ENCODE measurements at places on chromosomes 2 and 18. TPM values are rescaled to one million over a fixed set of nuclear protein-coding genes. Genes with fewer than 3 reads are reported as not detected.

SAG gene
- not detected for polyA plus RNA-seq

ANKRD23 gene
- 4.4 TPM for polyA plus RNA-seq

DNA sequence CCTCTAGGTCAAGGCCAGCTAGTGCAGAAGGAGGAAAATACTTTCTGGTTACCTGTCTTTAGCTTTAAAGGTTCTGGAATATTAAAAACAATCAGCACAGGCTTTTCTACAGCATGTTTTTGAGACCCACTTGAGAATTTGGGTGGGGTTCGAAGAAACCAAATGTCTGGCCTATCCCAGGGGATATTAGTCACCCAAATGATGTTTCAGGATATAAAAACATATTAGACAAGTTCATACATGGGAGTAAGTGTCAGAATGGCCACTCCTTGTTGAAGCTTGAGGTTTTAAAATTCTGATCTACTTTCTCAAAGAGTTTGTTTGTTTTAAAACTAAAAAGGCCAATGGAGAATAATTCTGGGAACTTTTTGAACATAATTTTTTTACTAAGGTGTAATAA lies 158.6 kb upstream of the DLX2 start:
- H3K4me1 ChIP-seq, result no peaks in the 10 kb centered on the region
- no peak overlapping the region for H3K27ac ChIP-seq
- no peak for DNase-seq
- H3K36me3 ChIP-seq, result no peaks in the 10 kb centered on the region

GRCh38 chr18:60019463-60019840 lies 119.7 kb downstream of the PMAIP1 start:
- DNase-seq, result no peak
- no peaks in the 10 kb centered on the region for H3K4me1 ChIP-seq
- H3K27ac ChIP-seq, result no peak overlapping the region
- no peaks in the 10 kb centered on the region for H3K27me3 ChIP-seq

DNA sequence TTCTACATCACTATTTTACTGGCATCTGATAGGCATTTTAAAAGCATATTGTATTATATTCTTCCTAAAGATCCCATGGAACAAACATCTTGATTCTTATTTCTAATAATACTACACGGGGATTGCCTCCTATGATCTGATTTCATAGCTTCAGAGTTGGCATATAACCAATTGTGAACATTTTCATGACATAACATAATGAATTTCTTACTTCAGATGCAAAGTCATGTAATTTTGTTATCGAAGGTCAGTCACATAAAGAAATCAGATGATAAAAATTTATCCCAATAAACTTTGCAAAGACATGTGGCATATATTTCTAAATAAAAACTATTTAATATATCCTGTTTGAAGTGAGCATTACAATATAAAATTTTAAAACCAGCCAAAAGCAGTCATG lies 93.3 kb downstream of the COL5A2 start:
- H3K36me3 ChIP-seq, result no peaks in the 10 kb centered on the region
- DNase-seq, result no peak
- H3K4me1 ChIP-seq, result peaks cover 20% of the 10 kb centered on the region
- H3K27ac ChIP-seq, result no peak overlapping the region
- H3K4me3 ChIP-seq, result no peak overlapping the region
- no peaks in the 10 kb centered on the region for H3K27me3 ChIP-seq

GRCh38 chr2:64615192-64615763 lies 38.4 kb downstream of the SERTAD2 start:
- H3K4me1 ChIP-seq, result peaks cover 11% of the 10 kb centered on the region
- no peaks in the 10 kb centered on the region for H3K27me3 ChIP-seq
- H3K36me3 ChIP-seq, result no peaks in the 10 kb centered on the region
- no peak for DNase-seq
- no peak overlapping the region for H3K4me3 ChIP-seq

DNA sequence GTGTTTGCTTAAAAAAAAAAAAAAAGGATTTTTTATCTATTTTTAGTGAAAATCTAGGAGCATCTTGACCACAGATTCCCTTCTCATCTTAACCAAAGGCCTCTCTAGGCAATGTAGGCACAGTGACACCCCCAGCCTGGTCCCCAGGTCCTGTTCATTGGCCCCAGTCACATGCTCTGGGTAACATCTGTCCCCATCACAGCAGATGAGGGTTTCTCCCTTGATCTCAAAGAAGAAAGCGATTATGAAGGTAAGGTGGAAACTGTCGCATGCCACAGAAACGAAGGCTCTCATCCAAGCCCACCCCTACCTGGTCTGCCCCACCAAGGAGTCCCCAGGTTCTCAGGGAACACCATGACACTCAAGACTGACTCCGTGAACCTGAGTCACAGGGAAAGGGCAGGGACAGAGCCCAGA lies 4.7 kb downstream of the HS6ST1 start:
- H3K27me3 ChIP-seq, result no peaks in the 10 kb centered on the region
- H3K4me1 ChIP-seq, result peaks cover 45% of the 10 kb centered on the region
- H3K36me3 ChIP-seq, result no peaks in the 10 kb centered on the region
- no peak overlapping the region for H3K4me3 ChIP-seq
- no peak for DNase-seq

DNA sequence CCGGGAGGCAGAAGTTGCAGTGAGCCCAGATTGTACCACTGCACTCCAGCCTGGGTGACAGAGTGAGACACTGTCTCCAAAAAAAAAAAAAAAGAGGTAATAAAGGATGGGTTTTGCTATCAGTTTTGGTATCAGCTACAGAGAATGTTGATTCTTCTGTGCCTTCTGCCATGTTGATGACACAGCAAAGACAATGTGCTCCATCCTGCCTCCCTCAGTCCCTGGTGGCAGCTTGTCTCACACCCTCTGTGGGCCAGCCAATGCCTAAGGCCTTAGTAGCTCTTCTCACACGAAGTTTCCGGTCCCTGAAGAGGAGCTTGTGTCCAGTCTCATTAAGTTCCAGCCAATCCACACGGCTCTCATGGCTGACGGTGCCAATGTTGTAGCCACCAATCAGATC lies 17.6 kb downstream of the IFT172 start:
- DNase-seq, result no peak
- no peaks in the 10 kb centered on the region for H3K36me3 ChIP-seq
- H3K27ac ChIP-seq, result no peak overlapping the region
- H3K4me1 ChIP-seq, result no peaks in the 10 kb centered on the region
- no peak overlapping the region for H3K4me3 ChIP-seq

DNA sequence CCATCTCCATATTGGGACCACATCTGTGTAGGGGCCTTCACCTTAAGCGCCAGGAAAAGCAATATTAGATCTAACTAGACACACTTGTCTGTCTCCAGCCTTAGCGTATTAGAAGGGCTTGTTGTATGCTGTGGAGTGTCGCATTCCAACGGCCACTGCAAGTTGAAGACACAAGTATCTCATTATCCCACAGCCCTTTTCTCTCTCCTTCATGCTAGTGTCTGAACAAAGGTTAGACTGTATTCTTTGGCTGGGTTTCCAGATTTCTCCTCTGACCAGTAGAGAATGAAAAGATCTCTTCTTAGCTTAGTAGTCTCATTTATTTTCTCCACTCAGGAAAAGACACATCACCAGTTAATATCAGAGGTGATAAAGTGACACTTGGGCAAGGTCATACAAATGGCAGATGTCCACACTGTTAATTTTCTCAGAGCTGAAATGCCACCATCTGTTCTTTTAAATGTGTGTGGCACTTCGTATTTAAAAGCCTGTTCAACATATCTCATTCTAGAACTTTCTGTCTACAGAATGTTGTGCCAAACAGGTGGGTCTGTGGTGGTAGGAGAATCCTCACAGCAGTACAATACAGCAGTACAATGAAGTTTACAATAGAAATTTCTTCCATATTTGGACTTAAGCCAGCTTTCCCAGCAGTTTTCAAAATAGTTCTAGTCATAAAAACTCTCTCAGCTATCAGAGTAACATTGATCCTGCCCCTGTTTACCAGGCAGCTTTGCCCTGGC lies 94.0 kb upstream of the ITGA6 start:
- H3K27me3 ChIP-seq, result no peaks in the 10 kb centered on the region
- DNase-seq, result no peak
- H3K27ac ChIP-seq, result no peak overlapping the region
- H3K4me3 ChIP-seq, result no peak overlapping the region

GRCh38 chr2:74138600-74139323 lies 8.9 kb downstream of the BOLA3 start:
- H3K4me1 ChIP-seq, result no peaks in the 10 kb centered on the region
- H3K27ac ChIP-seq, result no peak overlapping the region
- no peak overlapping the region for H3K4me3 ChIP-seq

DNA sequence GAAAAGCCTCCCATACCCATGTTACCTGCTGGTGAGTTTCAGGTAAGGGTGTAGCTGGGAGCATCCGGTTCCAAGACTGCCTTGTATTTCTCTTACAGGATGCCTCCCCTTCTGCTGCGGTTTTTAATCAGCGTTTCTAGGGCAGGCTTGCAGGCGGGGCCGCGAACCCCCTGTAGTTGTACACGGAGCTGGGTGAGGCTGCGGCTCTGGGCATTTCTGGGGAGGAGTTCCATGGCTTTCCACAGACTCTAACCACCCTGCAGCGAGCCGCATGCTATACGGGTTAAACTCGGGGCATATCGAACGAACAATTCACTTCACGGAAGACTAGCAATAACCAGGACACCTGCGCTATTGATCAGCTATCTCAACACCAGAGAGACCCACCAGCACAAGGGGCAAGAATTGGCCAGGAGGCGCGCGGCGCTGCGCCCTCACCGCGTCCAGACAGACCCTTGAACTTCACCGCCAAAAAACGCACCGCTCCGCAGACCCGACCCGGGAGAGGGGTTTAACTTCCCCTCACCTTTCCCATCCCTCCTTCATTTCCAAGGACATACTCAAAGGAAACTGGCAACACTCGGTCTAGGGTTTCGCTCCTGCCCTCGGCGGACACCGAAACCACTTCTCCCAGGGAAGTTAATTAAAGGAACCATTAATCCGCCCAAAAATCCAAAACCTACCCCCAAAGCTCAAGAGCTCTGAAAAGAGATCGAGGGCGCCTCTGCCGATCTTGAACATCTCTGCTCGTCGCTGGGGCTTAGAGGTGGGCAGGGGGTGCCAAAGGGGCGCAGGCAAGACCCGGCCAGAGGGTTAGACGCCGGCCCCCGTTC lies 909 bp downstream of the TGFA start:
- peaks cover 22% of the 10 kb centered on the region for H3K4me1 ChIP-seq
- DNase-seq, result no peak
- peak overlapping the region; percentile 89 for H3K27ac ChIP-seq
- no peaks in the 10 kb centered on the region for H3K36me3 ChIP-seq
- peak overlapping the region; percentile 82 for H3K4me3 ChIP-seq

DNA sequence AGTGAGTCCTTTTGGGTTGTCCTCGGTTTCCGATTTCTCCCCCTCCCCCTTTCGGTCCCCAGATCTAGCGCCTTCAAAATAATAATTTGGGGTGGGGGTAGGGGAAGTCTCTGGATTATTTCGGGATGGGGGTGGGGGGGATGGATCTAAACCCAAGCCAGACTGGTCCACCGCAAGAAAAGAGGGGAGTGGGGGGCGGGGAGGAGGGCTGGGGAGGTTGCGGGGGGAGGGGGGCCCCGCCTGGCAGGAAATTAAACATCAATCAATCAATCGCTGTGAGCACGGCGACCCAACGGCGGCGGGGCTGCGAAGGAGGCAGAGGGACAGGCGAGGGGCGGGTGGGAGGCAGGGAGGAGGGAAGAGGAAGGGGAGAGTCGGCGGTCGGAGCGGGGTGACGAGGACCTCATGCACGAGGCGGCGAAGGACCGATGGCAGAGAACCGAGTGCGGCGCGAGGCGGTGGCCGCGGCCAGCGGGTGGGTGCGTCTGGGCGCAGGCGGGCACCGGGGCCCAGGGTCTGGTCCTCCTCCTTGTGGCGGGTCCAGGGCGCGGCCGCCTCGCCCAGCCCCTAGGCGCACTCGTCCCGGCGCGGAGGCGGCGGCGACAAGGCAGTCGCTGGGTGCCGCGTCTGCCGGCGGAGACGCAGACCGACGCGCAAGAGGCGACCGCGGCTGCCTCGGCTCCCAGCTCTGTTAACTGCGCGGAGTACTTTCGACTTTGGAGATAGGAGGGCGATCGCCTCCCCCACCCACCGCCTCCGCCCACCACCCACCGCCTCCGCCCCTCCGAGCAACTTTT lies 468 bp upstream of the SATB2 start:
- H3K36me3 ChIP-seq, result no peaks in the 10 kb centered on the region
- peak overlapping the region; percentile 58 for H3K4me3 ChIP-seq
- H3K27ac ChIP-seq, result peak overlapping the region; percentile 75
- peak; percentile 69 for DNase-seq

GRCh38 chr2:52135235-52135634 lies 1103.3 kb upstream of the NRXN1 start:
- no peaks in the 10 kb centered on the region for H3K36me3 ChIP-seq
- no peaks in the 10 kb centered on the region for H3K27me3 ChIP-seq
- no peaks in the 10 kb centered on the region for H3K4me1 ChIP-seq
- DNase-seq, result no peak

DNA sequence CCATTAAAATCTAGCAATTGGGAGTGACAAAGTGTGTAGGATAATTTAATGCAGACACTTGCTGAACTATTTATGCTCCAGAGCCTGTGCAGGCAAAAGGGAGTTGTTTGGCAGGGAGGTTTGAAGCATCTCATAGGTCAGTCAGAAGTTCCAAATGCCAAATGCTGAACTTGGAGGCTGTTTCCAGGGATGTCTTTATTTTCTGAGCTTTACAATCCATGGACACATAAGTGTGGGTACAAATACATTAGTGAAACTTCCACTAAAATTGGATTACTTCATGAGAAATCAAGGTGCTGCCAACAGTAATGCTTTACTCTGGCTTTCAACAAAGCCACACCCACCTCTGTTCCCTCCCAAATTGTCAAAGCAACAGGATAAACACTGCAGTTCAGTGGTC lies 422.1 kb upstream of the SETBP1 start:
- H3K4me1 ChIP-seq, result no peaks in the 10 kb centered on the region
- DNase-seq, result no peak
- no peak overlapping the region for H3K27ac ChIP-seq
- H3K36me3 ChIP-seq, result no peaks in the 10 kb centered on the region
- H3K4me3 ChIP-seq, result no peak overlapping the region

- H3K27me3 ChIP-seq, result no peaks in the 10 kb centered on the region
- DNase-seq, result no peak
- H3K4me3 ChIP-seq, result no peak overlapping the region
- H3K4me1 ChIP-seq, result peaks cover 6% of the 10 kb centered on the region
- no peaks in the 10 kb centered on the region for H3K36me3 ChIP-seq
Measured at GRCh38 chr18:72697706-72698105, 153.6 kb upstream of the CBLN2 start.

DNA sequence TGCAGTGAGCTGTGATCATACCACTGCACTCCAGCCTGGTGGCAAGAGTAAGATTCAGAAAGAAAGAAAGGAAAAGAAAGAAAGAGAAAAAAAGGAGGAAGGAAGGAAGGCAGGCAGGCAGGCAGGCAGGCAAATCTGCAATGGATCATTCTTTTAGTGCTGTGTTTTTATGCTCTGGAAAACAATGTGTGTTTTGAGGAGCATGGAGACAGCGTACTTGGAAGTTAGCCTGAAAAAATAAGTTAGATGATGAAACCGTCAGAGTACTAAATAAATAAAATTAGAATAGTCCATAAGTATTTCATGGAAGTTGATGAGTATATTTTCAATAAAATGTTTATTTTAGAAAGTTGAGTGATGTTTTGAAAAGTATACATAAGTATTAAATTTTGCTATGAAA lies 366.4 kb upstream of the CDH20 start:
- no peaks in the 10 kb centered on the region for H3K4me1 ChIP-seq
- DNase-seq, result no peak
- H3K27ac ChIP-seq, result no peak overlapping the region
- H3K27me3 ChIP-seq, result no peaks in the 10 kb centered on the region
- H3K36me3 ChIP-seq, result no peaks in the 10 kb centered on the region

Measured in hepatocyte (in vitro differentiated cells).